Stimulated activated CD8-positive, alpha-beta memory T cell treated with anti-CD3 and anti-CD28 coated beads, Interleukin-7, amount 100 ng/mL, for 24 hours (primary cell): ENCODE measurements at places on chromosomes 6 and 20.

DNA sequence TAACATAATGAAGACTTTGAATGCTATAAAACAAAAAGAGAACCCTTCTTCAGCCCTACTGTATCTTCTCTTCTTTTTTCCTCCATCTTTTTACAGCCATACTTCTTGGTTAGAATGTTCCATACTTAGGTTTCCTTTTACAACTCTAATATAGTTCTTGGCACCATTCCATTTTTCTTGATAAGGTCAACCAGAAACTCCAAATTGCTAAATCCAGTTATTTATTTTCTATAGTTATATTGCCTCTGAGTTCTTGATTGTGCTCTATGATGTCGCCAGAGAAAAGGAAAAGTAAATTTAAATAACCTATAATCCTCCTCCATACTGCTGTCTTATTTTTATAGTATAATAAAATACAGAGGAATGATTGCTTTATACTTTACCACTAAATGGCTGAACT lies 26.7 kb upstream of the COL10A1 start:
- DNase-seq: no peak

GRCh38 chr6:157486572-157486971 lies 105.6 kb downstream of the ZDHHC14 start:
- no peak for DNase-seq

- no peak for DNase-seq
These were observed 592.5 kb upstream of the GJE1 start for GRCh38 chr6:141540207-141540606.

DNA sequence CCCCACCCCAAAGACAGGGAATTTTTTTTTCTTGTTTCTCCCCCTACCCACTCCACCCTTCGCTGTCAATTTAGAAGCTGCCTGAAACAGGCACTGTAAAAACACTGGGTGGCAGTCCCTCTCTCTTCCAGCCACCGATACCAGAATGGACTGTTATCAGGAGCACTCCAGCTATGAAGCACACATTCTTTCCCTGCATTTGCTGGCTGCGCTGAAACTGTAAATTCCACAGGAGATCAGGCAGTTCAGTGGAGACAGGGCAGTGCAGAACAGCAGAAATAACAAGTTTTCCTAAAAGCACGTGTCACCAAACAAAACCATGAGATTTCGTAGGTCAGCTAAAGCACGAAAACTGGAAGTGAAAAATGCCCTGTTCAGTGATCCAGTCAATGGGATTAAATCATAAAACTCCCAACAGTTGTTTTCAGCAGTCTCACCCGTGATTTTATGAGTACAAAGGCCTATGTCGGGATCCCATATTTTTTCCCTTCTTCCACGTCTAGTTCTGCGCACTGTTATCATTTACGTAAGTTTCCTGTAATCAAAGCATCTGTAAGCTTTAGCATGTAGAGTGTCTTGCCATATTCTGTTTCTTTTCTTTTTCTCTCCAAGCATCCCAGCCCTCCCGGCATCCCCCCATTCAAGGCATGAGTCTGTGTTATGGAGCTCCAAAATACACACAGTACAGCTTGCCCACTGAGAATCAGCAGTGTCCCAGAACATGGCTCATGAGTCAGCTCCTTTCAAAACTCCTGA lies 359.9 kb upstream of the EPHA7 start:
- no peak for DNase-seq

DNA sequence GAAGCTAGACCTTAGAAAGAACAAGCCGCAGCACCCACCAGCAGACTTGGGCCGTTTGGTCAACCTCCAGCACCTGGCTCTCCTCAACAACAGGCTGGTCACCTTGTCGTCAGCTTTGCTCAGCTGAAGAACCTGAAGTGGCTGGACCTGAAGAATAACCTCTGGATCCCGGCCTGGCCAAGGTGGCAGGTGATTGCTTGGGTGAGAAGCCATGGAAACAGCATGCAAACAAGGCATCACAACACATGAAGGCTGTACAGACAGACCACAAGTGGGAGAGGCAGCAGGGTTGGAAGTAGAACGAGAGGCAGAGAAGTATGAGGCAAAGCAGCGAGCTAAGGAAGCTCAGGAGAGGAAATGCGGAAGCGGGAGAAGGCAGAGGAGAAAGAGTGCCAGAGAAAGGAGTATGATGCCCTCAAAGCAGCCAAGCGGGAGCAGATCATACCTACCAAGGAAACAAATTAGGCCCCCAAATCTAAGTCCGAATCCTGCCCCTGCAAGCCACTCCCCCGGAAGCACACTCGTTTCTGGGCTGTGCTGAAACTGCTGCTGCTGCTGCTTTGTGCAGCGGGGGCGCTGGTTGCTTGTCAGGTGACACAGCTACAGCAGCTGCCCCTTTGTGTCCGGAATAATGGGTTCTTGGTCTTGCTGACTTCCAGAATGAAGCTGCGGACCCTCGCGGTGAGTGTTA lies 121.6 kb upstream of the LGSN start:
- DNase-seq: no peak

DNA sequence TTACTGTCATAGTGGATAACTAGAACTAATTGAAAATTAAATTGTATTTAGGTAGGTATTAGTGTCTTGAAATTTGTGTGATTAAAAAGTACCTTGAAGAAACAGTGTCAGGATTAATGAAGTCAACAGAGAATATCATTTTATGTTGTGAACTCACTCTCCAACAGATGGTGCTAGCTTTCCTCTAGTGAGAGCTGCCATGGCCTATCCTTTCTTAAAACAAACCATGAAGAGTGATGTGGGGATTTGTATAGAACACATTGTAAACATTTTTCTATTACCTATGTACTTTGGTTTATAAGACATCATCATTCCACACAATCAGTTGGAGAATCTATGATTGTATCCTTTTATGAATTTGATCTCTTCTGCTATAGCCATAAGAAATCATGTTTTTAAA lies 4.8 kb upstream of the SRSF12 start:
- no peak for DNase-seq

- no peak for DNase-seq
These were observed 329.1 kb downstream of the PLCB1 start for GRCh38 chr20:8461186-8461585.

DNA sequence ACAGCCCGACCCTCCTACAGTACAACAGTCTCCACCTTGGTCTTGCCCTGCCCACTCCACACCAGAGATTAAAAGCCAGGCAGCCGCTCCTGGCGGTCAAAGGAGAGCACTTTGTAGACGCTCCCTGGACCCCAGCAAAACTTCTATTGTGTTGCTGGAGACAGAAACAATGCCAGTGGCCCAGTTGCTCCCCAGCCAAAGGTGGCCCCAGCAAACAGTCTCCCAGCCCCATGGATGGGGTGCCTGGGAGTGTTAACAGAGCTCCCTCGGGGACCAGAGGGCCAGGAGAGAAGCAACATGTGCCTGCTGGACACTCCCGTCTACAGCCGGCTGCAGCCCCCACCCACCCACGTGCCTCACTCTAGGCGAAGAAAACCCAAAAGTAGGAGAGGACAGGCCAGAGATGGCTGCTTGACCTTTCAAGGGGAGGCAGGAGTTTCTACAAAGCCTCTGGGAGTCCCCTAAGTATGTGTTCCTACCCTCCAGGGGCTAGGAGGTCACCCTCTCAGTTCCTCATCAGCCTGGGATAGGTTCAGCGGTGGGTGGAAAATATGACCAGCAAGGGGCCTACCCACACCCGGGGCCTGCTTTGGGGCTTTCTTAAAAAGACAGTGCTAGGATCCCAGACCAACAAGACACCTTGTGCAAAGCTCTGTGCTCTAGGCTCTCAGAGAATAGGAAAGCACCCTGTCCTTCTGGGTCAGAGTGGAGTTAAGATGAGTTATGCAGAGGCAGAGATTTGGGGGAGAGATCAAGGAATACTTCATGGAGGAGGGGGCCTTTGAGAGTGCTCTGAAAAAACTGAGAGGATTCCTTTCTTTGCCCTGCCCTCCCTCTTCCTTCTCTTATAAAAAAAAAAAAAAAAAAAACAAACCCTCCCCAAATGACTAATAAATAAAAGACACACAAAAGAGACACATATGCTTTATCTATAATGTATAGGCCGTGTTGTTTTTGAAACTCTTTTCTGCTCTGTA lies 19.0 kb upstream of the PREX1 start:
- DNase-seq: no peak

- DNase-seq: no peak
These were observed 5.7 kb upstream of the RBPJL start for GRCh38 chr20:45300961-45301360.

- DNase-seq: no peak
These were observed 10.6 kb downstream of the MYLK2 start for GRCh38 chr20:31829731-31830130.

DNA sequence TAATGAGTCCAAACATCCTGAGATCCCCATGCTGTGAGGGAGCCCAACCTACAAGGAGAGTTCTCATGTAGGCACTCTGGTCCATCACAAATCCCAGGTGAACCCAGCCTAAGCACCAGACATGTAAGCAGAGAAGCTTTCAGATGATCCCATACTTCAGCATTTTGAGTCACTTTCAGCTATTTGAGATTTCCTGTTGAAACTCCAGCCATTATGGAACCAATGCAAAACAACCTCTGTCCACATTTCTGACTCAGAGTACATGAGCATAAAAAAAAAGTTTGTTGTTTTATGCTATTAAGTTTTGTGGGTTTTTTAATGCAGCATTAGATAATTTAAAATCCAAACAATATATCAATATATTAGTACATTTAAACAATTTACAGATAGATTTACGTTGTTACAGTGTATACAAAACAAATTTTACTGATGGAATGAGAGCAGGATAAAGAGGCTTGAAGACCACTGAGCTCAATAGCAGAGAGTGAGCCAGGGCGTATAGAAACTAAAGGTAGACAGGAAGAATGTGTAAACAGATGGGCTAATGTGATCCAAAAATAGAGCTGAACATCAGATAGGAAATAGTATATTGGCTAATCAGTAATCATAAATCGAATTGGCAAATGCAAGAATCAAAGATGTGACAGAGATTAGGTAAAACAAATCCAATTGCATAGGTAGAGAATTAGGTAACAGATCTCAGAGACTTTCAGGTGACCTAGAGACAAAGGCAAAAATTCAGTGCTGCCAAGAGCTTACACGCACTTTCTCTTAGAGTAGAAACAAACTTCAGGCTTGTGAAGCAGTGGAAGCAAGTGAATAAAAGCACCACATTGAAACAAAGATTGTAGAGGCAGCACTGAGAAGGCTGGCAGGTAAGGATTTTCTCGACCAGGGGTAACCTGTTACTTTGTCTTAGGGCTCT lies 36.2 kb upstream of the PLCB1 start:
- no peak for DNase-seq

DNA sequence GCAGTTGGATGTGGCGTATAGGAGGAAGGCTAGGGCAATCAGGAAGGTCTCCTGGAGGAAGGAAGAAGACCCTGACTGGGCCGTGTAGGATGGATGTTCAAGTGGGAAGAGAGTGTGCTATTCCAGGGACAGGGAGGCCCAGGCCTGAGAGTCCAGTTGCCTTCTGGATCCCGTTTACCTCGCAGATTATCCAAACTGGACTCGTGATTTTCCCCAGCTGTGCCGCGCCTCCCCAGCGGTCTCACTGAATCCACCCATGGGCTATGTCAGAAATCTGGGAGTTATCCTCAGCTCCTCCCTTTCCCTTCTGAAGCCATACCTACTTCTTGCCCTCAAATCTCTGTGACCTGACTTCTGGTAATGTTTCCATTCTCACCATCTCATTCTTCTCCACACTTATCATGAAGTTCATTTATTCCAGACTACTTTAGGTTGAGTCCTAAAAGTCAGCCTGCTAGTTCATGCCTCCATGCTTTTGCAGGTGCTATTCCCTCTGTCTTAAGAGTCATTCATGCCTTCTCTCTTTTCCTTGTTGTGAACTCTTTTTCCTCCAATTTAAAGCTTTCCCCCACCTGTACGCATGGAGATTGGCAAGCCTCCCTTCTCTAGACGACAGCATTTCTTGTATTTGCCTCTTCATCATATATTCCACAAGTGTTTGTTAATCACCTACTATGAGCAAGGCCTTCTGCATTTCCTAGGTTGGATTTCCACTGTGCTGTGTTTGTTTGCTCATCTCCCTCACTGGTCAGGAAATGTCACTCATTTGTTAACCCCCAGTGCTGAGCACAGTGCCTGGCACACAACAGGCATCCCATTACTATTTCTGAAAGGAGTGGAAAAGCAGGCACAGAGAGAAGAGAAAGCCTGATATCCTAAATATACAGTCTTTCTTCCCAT lies 2.7 kb downstream of the SDCBP2 start:
- DNase-seq: no peak
